ENCODE measurements at places on chromosomes 4 and X.

- DNase-seq = no peak
These were observed 84.7 kb upstream of the PCDH19 start for GRCh38 chrX:100494646-100495370.

GRCh38 chr4:185332575-185333464 lies 62.9 kb downstream of the LRP2BP start:
- no peak for DNase-seq

DNA sequence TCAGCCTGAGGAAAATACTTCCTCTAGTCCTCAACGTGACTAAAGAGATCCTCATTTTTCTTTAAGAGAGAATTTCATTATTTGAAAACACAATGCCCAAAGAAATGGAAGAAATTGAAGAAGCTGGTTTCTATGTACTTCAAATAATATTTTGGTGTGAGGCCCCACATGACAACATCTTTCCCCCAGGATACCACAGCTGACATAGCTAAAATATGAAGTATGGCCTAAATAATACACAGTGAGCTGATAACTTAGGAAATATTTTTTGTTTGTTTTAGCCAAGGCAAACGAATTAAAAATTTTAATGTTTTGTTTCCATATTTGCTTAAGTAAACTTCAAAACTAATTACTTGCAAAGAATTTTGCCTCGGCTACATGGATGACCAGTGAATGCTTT lies 149.2 kb downstream of the CBR4 start:
- no peak for DNase-seq

DNA sequence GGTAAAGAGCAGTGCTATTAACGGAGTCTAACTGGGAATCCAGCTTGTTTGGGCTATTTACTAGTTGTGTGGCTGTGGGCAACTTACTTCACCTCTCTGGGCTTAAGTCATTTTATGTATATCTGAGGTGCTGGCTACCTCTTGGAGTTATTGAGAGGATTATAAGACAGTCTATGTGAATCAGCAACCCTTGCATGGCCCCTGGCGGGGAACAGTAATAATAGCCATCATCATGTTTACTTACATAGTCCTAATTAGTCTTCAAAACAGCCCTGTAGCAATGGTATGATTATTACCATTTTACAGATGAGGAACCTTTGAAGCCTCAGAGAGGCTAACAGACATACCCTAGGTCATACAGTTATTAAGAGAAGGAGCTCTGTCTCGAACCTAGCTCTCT lies 1.5 kb downstream of the HPRT1 start:
- no peak for DNase-seq

DNA sequence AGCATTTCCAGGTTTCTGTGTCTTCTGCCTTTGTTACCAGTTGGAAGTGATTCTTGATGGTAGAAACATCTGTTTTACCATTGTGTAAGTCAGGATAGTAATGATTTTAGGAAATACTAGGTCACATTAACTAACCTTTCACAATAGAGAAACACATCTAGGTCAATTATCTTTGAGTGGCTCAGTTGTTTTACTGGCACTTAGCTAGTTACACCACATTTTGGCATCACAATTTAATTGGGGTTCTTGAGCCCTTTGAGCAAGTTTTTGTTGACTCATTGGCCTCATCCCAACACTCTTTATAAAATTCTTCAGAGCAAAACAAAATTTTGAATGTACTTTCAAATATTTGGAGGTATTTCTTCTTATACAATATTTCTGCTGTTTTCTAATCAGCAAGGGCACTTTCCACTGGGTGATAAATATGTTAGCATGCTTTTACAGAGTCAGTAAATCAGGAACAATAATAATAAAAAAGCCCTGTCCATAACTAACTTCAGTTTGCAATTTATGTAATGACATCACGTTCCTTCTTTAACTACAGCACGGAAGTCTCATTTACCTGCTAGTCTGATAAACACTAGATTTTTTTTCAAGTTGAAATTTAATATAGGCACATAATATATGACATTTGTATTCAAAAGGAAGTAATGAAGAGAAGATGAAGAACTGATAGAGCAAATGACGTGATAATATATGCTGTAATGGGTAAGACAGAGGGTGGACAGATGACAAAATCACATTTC lies 64.8 kb upstream of the GK2 start:
- no peak for DNase-seq

DNA sequence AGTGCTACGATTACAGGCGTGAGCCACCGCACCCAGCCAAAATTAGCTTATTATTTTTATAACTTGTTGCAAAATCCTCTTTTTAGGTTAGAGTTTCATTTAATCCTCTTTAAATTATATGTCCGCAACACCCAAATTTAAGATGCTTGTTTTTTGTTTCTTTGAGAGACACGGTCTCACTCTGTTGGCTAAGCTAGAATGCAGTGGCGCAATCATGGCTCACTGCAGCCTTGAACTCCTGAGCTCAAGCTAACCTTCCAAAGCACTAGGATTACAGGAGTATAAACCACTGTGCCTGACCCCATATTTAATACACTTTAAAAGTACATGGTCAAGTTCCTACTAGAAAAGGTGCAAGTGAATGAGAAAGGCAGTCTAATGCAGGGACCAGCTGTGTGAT lies 2.2 kb downstream of the RBBP7 start:
- DNase-seq = no peak

DNA sequence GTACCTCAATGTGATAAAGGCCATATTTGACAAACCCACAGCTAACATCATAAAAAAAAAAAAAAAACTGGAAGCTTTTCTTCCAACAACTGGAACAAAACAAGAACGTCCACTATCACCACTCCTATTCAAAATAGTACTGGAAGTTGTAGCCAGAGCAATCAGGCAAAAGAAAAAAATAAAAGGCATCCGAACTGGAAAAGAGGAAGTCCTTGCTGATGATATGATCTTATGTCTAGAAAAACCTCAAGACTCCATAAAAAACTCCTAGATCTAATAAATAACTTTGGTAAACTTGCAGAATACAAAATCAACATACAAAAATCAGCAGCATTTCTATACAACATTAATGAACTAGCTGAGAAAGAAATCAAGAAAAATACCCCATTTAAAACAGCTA lies 134.3 kb downstream of the TEX11 start:
- no peak for DNase-seq

DNA sequence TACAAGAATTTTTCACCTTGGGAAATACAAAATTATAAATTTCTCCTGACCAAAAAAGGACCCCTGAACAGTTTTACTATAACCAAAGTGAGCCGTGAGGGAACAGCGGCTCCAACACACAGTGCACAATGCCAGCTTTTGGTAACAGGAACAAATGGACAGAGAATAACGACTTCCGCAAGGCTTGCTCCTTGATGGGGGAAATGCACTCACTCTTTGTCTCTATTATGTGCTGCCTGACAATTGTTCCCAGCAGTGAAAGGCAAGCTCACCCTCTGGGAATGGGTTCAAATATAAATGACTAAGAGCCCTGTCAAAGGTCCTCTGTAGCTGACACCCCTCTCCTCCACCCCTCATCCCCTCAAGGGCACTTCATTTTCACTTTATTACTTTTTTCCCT lies 325.8 kb upstream of the GALNT7 start:
- DNase-seq = no peak

DNA sequence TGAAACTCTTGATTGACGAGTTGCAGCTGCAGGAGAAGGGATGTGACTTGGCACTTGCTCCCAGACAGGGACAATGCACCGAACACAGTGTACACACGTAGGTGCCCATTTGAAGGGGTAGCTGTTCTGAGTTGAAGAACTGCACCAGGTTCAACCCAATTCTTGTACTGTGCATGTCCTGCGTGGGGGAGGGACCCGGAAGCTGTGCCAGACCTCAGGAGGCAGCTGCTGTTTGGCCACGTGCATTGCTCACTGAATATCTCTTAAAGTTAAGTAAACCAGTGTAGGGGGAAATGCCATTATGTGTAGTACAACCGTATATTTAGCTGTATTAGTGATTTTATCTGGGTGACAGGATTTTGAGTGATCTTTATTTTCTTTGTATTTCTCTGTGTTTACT lies 12.0 kb upstream of the RBBP7 start:
- no peak for DNase-seq

- no peak for DNase-seq
These were observed 34.8 kb downstream of the EGF start for GRCh38 chr4:109947457-109947856.

Measured in stimulated activated CD4-positive, alpha-beta T cell treated with anti-CD3 and anti-CD28 coated beads, Interleukin-4, amount 100 ng/mL, for 1 hour (primary cell).